ENCODE measurements at places on chromosomes 4 and X.

DNA sequence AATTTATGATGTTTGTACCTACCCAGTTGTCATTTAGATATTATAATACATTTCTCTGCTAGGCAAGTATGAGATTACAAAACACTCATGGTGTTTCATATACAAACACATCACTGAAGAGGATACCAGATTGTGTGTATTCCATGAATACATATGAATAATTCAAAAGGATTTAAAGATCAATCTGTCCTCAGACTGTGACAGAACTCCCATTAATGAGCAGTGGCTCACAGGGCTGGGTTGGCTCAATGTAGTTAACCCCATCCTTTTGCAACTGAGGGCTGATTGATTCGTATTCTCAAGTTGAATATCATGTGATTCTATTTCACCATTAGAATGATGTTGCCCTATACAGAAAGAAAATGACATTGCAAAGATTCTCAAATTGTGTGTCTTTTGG is 79.6 kb upstream of the SPANXN2 start:
- no peak for DNase-seq

- no peak for DNase-seq
These were observed 322.9 kb upstream of the F9 start for GRCh38 chrX:139207655-139208054.

GRCh38 chrX:96435378-96436035 is 249.1 kb upstream of the DIAPH2 start:
- no peak for DNase-seq

DNA sequence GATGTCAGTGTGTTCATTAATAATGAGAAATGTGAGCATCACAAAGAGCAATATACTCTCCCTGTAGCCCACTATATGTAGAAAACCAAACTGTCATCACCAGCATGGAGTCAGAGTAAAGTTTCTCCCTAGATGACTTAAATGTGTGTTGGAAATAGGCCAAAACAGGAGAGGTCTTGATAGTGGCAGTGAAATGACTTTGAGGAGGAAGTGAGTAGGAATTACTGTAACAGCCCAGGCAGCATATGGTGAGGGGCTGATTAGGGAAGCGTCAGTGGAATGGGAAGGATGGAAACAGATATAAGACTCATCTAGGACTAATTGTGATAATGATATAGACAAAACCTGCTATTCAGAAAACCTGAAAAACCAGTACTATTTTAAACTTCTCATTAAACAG is 83.9 kb downstream of the ATXN3L start:
- DNase-seq = no peak

- DNase-seq = no peak
These were observed 16.8 kb downstream of the APOO start for GRCh38 chrX:23890933-23891332.

- no peak for DNase-seq
These were observed 505.6 kb downstream of the RAPGEF2 start for GRCh38 chr4:159608436-159608835.

- no peak for DNase-seq
These were observed 53.4 kb downstream of the GPAT3 start for GRCh38 chr4:83589279-83589678.

DNA sequence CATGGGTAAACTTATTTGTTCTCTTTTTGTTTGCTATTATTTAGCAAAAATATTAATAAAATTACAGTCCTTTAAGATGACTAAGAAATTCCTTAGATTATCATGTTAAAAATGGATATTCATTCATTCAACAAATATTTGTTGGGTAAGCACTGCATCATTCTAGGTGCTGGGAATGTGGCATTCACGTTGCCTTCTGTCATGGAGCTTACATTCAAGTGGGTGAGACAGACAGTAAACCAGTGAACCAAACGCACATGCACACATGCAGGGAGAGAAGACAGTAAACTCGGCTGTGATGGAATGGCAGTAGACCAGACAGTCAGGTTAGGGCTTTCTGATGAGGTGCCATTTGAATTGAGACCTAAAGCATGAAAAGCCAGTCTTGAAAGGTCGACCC is 91.8 kb downstream of the STOX2 start:
- DNase-seq = no peak

GRCh38 chrX:52983321-52984000 is 25.1 kb upstream of the FAM156A start:
- DNase-seq = no peak

DNA sequence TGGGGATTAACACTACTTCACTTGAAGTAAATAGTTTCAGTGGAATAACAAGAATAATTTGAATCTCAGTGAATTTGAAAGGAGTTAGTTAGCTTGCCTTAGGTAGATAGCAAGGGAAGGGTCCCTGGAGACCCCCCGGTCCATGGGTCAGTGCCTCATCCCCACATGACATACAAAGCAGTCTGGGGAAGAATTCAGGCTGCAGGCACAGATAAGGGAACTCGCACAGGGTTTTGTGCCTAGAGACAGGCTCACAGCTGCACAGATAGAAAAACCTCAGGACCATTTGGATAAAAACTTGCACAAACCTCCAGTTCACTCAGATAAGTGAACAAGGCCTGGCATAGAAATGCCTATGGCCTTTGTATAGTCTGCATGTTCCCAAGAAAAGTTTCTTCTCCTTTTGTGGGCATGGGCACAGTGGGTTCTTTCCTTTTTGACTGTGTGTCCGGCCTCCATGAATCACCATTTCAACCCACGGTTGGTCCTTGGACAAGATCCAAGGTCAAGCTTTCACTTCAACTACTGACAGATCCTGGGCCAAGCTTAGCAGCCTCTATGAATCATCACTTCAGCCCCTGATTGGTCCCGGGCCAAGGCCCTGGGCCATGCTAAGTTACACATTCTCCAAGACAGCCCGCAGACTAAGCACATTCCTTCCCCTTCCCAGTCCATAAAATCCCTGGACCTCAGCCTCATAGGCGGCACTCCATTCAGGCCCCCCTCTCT is 108.3 kb upstream of the KLHL4 start:
- DNase-seq = no peak

DNA sequence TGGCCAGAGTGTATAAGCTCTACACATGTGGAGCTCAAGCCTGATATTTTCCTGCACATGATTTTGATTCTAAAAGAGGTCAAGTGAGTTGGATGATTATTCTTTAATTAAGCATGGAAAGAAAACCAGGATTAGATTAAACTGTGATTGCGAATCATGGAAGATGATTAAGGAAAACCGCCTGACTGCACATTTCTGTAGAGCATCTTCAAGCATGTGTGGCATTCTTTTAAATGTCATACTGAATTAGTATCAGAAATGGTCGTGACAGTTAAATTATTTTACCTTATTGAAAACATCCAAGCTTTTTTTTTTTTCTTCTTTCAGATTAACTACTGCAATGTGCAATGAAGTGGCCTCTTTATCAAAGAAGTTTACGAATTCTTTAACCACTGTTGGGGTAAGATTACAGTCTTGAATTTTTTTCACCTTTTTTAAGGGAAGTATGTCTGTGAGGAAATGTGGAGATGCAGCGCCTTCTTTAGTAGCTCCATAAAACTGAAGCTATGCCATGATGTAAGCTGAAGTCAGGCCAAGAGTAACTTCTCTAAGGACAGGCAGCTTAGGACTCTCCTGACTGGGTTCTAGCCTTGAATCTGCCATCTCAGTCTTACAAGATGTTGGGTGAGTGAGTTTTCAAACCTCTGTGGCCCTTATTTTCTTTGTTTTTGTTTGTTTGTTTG is 67.9 kb downstream of the FAM114A1 start:
- no peak for DNase-seq

DNA sequence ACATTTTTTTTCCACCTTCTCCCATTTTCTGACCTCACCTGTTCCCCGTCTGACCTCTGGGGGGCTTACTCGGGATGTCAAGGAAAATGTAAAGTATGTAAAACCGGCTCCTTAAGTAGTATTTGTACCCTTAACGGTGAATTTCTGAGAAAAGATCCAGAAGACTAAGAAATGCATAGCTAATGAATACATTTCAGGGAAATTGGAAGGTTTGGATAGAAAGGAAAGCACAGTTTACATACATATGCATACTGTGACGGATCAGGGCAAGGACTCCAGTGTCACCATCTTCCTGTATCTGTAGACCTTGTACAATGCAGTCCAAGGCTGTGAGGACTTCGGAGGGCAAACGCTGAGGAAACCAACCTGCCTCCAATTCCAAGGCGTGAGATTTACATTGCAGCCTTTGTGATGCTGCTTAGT is 2185.9 kb upstream of the TENM3 start:
- no peak for DNase-seq

GRCh38 chr4:113049421-113050370 is at the start of gene ANK2:
TSS of gene ANK2 (plus strand) at chr4:113049653. CDS start at chr4:113049729, 76 bp downstream.
- DNase-seq = peak; percentile 58

DNA sequence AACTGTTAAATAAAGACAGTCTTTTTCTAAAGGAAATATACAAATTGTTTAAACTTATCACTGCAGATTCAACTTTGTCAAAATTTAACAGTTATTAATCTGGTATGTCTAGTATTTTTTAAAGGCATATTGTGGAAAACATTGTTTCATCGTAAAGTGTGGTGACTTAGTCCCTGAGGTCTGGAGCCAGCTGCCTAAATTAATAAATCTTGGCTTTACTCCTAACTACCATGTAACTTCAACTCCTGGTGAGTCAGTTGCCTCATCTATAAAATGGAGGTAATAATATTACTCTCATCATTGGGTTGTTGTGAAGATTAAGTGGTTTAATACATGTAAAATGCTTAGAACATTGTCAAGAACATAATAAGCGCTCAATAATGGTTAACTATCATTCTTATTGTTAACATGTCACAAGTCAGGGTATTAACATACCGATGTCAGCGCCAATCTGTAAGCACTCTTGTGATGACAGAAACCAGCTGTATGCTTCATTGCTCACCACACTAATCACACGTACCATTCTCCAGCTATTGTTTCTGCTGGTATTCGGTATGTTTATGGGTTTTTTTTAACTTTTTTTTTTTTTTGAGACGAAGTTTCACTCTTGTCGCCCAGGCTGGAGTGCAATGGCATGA is 14.1 kb upstream of the SMIM43 start:
- DNase-seq = no peak

DNA sequence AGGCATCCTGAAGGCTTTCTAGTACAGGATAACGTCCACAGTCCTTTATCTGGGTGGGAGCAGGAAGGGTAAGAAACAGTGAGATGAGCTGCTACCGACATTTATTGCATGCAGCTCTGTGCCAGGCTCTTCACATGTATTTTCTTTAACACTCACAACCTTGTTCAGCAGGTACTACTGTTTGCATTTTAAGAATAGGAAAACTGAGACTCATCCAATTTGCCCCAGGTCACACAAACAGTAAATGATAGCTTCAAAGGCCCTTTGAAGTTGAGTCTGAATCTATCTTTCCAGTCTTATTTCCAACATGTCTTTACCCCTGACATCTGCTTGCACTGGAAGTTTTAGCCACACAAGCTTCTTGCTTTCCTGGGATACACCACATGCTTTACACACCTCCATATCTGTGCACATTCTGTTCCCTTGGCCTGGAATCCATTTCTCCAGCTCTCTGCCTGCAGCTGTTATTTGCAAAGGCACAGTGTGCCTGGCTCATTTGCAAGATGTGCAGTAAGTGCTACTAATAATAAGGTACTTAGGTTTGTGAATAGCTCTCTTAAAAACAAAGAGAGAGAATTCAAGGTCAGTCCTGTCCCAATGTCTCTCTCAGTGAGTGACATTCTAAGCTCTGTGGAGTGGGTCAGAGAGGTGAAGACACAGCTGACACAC is 61.2 kb downstream of the METTL14 start:
- DNase-seq = no peak

- DNase-seq = peak; percentile 51
These were observed 377.4 kb downstream of the SMARCA1 start for GRCh38 chrX:129145840-129146272.

- no peak for DNase-seq
These were observed 129.6 kb downstream of the ZNF330 start for GRCh38 chr4:141350122-141350905.

- no peak for DNase-seq
These were observed 30.9 kb downstream of the RAB33B start for GRCh38 chr4:139484783-139485311.

DNA sequence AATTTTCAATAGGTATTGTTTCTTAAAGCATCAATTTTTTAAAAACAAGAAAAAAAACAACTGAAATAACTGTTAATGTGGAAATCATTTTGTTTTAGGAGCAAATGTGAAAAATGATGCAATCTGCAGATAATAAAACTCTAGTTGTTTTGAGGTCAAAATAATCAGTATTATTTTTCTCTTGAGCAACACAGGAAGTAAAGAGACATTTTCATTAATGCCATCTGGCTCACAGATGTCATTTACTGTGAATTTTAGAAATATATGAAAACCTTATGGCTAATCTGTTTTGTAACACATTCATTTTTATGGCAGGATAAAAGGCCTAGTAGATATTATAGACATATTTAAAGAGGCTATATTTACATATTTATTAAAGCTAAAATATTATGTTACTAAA is 141.6 kb downstream of the PCDH18 start:
- DNase-seq = no peak

GRCh38 chr4:48025005-48025404 is 8.4 kb downstream of the NIPAL1 start:
- no peak for DNase-seq

GRCh38 chrX:38165023-38165422 is 55.6 kb downstream of the SRPX start:
- no peak for DNase-seq

- no peak for DNase-seq
These were observed 5.1 kb upstream of the PJA1 start for GRCh38 chrX:69170319-69170718.

GRCh38 chr4:117984366-117984680 is 50.0 kb upstream of the NDST3 start:
- DNase-seq = no peak

- no peak for DNase-seq
These were observed 2451.8 kb downstream of the PCDH7 start for GRCh38 chr4:33171873-33172525.

DNA sequence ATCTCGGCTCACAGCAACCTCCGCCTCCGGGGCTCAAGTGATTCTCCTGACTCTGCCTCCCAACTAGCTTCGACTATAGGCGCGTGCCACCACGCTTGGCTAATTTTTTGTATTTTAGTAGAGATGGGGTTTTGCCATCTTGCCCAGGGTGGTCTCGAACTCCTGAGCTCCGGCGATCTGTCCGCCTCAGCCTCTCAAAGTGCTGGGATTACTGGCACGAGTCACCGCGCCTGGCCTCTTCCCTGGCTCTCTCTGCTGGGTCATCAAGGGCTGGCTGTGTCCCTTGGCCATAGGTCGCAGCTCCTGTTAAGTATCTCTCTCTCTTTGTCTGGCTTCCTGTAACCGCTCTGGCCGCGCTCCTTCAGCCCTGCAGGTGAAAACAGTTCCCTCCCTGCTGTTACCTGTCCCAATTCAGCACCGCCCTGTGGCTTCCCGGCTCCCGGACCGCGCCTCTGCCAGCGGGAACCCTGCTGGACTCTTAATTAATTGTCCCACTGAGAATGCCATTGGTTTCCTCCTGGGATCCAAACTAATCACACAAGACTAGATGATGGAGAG is 1.3 kb upstream of the RGS12 start:
- no peak for DNase-seq
